ENCODE measurements at places on chromosomes 16 and 17. TPM values are rescaled to one million over a fixed set of nuclear protein-coding genes. Genes with fewer than 3 reads are reported as not detected.

EVI2A gene
- 8.5 TPM for total RNA-seq

TBC1D3B gene
- total RNA-seq, result 3.8 TPM

DNA sequence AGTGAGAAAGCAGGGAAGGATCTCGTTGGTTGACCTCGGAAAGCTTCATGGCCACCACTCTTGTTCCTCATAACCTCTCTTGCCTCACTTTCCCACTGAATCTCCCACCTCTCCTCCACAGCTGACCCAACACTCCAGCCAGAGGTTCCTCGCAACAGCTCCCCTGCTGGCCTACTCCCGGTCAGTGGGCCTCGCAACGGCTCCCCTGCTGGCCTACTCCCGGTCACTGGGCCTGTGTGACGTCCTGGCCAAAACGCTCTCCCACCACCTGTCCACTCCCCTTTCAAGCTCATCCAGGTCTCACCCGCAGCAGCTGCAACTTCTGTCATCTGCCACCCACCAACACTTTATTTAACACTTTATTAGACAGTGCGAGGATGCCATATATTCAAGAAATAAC is 149.1 kb downstream of the VPS53 start:
- H3K36me3 ChIP-seq, result no peaks in the 10 kb centered on the region
- no peaks in the 10 kb centered on the region for H3K4me1 ChIP-seq
- H3K4me3 ChIP-seq, result no peak overlapping the region
- no peaks in the 10 kb centered on the region for H3K27me3 ChIP-seq
- H3K27ac ChIP-seq, result no peak overlapping the region

GRCh38 chr16:69465881-69466280 is 41.5 kb downstream of the CYB5B start:
- no peaks in the 10 kb centered on the region for H3K36me3 ChIP-seq
- H3K4me3 ChIP-seq, result no peak overlapping the region
- no peak overlapping the region for H3K27ac ChIP-seq
- H3K4me1 ChIP-seq, result peaks cover 12% of the 10 kb centered on the region
- no peak for DNase-seq

SEPTIN1 gene
- total RNA-seq, result 1.6 TPM

- H3K27me3 ChIP-seq, result no peaks in the 10 kb centered on the region
- H3K4me1 ChIP-seq, result no peaks in the 10 kb centered on the region
- H3K36me3 ChIP-seq, result no peaks in the 10 kb centered on the region
- DNase-seq, result no peak
- no peak overlapping the region for H3K4me3 ChIP-seq
These were observed 18.4 kb downstream of the LDHD start for GRCh38 chr16:75097941-75098901.

DNA sequence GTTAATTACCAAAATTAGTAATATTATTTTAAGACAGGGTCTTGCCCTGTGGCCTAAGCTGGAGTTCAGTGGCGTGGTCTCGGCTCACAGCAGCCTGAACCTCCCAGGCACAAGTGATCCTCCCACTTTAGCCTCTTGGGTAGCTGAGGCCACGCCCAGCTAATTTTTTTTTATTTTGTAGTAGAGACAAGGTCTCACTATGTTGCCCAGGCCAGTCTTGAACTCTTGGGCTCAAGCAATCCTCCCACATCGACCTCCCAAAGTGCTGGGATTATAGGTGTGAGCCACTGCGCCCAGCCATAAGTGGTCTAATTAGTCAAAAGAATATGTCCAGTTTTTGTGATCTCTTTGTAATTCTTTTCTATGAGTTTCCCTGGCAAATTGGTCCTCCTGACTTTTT is 12.0 kb upstream of the CFDP1 start:
- H3K36me3 ChIP-seq, result no peaks in the 10 kb centered on the region
- H3K4me1 ChIP-seq, result no peaks in the 10 kb centered on the region
- no peak overlapping the region for H3K27ac ChIP-seq
- H3K27me3 ChIP-seq, result no peaks in the 10 kb centered on the region
- DNase-seq, result no peak

OTOA gene
- total RNA-seq, result 0.50 TPM

DNA sequence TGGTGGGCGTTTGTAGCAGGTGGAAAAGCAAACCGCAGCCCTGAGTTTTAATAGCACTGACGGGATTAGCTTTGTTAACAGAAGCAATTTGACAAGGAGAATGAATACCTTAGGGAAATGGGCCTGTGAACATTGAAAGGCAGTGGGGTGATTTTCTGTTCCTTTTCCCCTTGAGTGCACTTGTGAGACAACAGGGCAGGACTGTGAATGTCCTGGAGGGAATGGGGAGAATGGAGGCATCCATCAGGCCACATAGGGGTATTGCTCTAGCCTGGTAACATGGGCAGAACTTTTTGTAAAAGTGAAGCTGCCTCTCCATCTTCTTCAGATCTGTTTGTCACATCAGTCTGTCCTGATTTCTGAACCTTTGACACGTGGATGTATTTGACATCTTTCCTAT is 26.2 kb downstream of the USP43 start:
- H3K36me3 ChIP-seq, result no peaks in the 10 kb centered on the region
- H3K27ac ChIP-seq, result no peak overlapping the region
- H3K27me3 ChIP-seq, result no peaks in the 10 kb centered on the region
- DNase-seq, result no peak

- no peaks in the 10 kb centered on the region for H3K4me1 ChIP-seq
- no peaks in the 10 kb centered on the region for H3K27me3 ChIP-seq
- H3K27ac ChIP-seq, result no peak overlapping the region
- H3K4me3 ChIP-seq, result no peak overlapping the region
- no peak for DNase-seq
These were observed 10.6 kb downstream of the STX4 start for GRCh38 chr16:31043898-31044481.

BEAN1 gene
- not detected for total RNA-seq

ACLY gene
- total RNA-seq, result 101 TPM

DNA sequence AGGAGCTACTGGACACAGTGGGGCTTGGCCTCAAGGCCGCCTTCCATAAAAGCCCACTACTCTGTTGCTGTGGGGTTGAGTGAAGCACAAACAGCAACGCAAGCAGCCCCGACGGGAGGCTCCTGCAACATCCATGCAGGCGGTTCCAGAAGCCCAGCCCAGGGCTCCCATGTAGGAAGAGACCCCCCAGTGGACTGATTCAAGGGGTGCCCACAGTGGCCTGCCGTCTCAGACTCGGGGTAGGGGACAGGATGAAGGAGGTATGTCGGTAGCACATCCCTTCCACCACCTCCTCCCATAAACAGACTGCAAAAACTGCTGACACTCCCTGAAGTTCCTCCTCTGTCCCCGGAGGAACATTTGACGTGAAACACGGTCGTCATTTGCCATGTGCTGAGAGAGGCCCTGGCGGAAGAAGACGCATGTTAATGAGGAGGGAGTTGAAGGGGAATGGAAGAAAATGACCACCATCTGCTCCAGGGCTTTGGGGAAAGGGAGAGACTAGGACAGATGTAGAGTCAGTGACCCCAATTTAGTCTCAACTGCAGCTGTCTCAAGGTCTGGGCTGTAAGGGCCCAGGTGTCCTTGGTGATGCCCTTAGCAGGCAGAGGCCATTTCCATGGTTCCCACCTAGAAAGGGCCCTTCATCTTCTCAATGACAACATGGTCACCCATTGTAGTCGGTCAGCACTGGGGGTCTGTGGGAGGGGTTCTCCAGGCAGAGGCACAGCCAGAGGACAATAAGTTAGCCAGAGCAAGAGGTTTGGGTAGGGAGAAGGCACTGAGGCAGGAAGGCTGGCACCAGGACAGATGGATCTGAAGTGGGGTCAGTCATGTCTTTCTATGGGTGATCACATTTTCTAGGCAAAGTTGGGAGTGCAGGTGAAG is 200.6 kb downstream of the CPPED1 start:
- DNase-seq, result no peak
- H3K4me3 ChIP-seq, result no peak overlapping the region
- no peaks in the 10 kb centered on the region for H3K36me3 ChIP-seq

DNA sequence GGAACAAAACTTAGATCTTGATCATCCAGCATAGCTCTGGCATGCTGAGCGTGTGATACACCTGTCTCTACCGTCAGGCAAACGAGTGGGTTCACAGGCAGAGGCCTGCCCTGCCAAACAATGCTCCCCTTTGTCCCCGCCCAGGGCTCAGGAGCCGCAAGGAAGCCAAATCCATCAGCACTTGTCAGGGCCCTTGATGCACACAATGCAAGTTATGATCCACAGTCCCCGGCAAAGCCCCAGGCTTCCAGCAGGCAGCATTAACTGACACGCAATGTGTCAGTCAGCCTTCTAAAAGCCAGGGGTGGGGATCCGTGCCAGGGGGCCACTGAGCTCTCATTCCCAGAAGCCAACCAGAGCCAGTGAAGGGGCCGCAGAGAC is 460.9 kb downstream of the SLC39A11 start:
- H3K4me1 ChIP-seq, result no peaks in the 10 kb centered on the region
- H3K4me3 ChIP-seq, result no peak overlapping the region
- no peaks in the 10 kb centered on the region for H3K27me3 ChIP-seq
- DNase-seq, result no peak
- no peaks in the 10 kb centered on the region for H3K36me3 ChIP-seq

DNA sequence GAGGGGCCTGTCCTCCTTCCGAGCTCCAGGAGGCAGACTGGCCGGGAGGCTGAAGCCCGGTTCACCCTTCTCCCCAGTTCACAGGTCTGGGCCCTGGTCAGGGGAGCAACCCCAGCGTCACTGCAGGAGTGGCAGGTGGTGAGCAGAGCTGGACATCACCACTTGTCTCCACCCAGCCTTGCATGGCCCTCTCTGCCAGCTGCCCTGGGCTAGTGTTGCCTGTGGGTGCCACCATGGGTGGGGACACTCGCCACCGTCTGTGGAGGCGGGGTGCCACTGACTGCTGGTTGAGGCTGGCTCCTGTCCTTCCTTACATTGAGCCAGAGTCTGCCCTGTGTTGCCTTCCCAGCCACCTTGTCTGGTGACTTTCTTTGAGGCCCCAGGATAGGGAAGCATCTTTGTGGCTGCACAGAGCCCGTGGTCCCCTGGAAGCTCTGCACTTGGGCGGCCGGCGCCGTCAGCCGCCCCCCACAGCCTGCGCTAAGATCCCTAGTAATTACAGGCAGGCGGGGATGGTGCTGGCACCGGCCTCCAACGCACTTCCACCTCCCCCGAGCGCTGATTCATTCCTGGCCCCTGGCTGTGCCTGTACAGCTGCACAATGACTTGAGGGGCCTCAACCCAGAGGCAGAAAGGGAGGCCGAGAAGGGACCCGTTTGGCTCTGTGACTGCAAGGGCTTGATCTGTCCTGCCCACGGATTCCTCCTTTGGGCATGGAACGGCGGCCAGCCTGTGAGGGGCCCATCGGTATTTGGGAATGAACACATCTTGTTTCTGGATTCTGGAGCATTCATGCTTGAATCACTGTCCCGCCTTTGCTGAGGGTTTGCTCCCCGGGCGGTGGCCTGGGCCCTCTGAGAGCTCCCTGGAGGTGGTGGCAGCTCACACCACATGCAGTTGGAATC is 5.2 kb downstream of the BAIAP2 start:
- H3K27me3 ChIP-seq, result no peaks in the 10 kb centered on the region
- no peak overlapping the region for H3K27ac ChIP-seq
- H3K36me3 ChIP-seq, result no peaks in the 10 kb centered on the region
- H3K4me1 ChIP-seq, result peaks cover 11% of the 10 kb centered on the region
- no peak for DNase-seq

- no peak for DNase-seq
- H3K27ac ChIP-seq, result no peak overlapping the region
- H3K36me3 ChIP-seq, result no peaks in the 10 kb centered on the region
- H3K27me3 ChIP-seq, result no peaks in the 10 kb centered on the region
- H3K4me1 ChIP-seq, result no peaks in the 10 kb centered on the region
These were observed 27.1 kb downstream of the PPM1D start for GRCh38 chr17:60627124-60627523.

GJC1 gene
- 1.2 TPM for total RNA-seq

- H3K36me3 ChIP-seq, result no peaks in the 10 kb centered on the region
- H3K4me1 ChIP-seq, result peaks cover 14% of the 10 kb centered on the region
- DNase-seq, result peak; percentile 47
- H3K27me3 ChIP-seq, result no peaks in the 10 kb centered on the region
- no peak overlapping the region for H3K27ac ChIP-seq
These were observed 4.2 kb downstream of the SMPD3 start for GRCh38 chr16:68444056-68444657.

DNA sequence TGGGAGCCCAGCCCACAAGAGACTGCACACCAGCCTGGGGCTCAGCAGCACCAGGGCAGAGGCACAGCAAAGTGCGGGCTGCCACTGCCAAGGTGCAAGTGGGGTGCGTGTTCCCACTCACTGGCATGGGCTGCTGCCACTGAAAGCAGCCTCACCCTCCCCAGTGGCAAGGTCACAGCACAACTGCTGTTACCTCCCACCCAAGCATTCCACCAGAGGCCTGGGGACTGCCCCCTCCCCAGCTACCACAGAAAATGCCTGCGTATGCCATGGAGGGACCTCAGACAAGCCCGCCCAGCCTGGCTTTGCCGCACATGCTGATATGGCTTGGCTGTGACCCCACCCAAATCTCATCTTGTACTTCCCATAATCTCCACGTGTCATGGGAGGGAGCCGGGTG is 33.1 kb downstream of the MEAK7 start:
- H3K27me3 ChIP-seq, result no peaks in the 10 kb centered on the region
- DNase-seq, result no peak
- H3K4me1 ChIP-seq, result no peaks in the 10 kb centered on the region
- no peak overlapping the region for H3K4me3 ChIP-seq

DNA sequence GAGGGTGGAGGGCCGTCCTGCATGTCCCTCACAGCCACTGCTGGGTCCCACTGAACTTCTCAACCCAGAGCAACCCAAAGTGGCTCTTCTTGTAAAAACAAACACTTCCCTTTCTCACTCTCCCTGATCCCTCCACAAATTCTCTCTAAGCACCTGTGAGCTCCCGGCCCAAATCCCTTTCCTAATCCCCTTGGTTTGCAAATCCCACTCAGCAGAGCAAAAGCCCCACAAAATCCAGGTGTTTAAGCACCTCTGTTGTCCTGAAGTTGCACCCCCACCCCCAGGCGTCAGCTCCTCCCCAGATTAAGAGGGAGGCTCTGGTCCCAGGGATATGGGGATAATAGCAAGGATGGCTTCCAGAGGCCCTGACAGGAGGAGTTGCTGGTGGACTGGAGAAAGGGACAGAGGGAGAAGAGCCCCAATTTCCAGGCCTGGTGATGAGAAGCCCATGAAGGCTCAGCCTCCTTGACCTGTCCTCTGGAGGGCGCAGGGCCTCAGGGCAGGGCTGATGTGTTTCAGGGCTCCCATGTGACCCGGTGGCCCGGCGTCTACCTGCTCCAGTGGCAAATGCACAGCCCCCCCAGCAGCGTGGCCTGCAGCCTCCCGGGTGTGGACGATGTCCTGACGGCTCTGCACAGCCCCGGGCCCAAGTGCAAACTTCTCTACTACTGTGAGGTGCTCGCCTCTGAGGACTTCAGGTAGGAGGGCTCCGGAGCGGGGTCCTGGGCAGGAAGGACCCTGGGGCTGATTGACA is 23.0 kb downstream of the NAGPA start:
- H3K27ac ChIP-seq, result no peak overlapping the region
- H3K4me3 ChIP-seq, result no peak overlapping the region
- no peaks in the 10 kb centered on the region for H3K36me3 ChIP-seq
- no peak for DNase-seq

- H3K36me3 ChIP-seq, result peaks cover 73% of the 10 kb centered on the region
- no peak overlapping the region for H3K4me3 ChIP-seq
- H3K4me1 ChIP-seq, result no peaks in the 10 kb centered on the region
- H3K27ac ChIP-seq, result no peak overlapping the region
These were observed 33.9 kb upstream of the CLEC18B start for GRCh38 chr16:74455213-74455612.
